ENCODE measurements at places on chromosomes 7 and 10.

DNA sequence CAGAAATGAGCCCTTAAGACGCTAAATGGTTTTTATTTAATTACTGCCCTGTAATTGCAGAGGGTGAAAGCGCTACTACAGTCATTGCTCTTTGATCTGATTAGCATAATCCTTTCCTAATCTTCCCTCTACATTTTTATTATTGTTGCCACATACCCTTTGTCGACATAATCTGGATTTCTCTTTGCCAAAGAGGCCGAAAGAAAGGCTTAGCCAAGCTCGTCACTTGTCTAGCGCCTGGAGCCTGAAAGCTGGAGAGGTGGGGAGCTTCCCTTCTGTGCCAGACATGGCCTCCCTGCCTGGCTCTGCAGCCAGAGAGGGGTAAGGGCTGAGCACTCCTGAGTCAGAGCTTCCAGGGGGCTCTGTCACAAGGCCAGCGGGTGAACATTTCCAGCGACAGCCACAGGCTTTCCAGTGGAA, 145.9 kb downstream of the PRKAG2 start:
- no peak for DNase-seq

DNA sequence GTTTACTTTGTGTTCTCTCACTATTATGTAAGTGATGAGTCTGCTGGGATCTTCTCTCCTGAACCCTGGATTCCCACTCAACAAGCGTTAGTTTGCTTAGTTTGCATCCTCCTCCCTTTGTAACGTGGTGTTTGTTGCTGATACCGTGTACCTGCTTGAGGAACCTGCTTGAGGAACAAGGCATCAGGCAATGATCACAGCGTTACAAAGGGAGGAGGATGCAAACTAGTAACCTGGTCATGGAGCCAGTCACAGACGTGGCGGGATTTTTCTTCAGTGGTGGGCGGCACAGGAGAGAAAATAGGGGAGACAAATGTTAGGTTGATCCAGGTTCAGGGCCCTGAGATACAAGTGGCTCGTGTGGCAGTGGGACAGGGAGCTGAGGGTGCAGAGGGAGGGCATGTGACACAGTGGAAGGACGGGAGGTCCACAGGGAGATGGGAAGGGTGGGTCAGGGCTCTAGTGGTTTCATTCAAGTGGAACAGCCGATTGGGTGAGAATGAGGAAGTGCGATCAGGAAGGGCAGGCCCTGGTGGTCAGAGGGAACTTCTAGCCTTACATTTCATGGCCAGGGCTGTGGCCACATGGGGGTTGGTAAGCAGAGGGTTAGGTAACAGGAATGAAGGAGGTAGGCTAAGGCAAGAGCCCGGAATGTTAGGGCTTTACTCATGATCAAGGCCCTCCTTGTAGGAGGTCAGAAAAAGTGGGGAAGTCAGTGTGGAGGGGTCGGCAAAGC, 38.0 kb downstream of the SNX10 start:
- peak; percentile 55 for DNase-seq

DNA sequence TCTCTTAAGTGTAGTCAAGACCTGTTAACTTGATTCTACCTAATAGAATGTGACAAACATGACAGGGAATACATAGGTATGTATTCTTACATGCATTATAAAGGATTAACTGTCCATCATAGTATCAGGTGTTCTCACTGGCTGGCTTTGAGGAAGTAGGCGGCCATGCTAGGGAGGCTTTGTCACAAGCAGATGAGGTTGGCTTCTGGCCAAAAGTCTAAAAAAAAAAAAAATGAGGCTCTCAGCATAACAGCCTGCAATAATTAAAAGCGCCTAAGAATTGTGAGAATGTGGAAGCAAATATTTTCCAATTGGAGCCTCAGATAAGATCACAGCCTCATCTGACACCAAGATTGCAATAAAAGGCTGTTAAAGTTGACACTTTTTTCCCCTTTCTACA, 1256.8 kb upstream of the SORCS1 start:
- no peak for DNase-seq

DNA sequence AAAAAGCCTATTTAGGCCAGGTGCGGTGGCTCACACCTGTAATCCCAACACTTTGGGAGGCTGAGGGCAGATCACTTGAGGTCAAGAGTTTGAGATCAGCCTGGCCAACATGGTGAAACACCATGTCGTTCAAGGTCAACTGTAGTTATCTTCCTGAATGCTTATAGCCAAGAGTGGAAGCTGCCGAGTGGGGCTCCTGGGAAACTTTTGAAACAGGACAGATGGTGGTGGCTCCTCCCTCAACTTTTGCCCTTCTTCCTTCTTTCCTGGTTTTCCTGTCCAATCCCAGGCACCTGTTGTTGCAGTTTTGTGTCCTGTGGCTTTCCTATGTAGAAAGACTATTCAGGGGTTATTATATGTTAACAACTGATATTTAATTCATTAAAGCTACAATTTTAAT, 8.7 kb upstream of the PPIA start:
- DNase-seq, result no peak

- DNase-seq, result no peak
Measured at GRCh38 chr7:117192108-117192507, 130.8 kb downstream of the WNT2 start.

GRCh38 chr10:44973323-44974081, 5.1 kb downstream of the DEPP1 start:
- DNase-seq, result no peak

DNA sequence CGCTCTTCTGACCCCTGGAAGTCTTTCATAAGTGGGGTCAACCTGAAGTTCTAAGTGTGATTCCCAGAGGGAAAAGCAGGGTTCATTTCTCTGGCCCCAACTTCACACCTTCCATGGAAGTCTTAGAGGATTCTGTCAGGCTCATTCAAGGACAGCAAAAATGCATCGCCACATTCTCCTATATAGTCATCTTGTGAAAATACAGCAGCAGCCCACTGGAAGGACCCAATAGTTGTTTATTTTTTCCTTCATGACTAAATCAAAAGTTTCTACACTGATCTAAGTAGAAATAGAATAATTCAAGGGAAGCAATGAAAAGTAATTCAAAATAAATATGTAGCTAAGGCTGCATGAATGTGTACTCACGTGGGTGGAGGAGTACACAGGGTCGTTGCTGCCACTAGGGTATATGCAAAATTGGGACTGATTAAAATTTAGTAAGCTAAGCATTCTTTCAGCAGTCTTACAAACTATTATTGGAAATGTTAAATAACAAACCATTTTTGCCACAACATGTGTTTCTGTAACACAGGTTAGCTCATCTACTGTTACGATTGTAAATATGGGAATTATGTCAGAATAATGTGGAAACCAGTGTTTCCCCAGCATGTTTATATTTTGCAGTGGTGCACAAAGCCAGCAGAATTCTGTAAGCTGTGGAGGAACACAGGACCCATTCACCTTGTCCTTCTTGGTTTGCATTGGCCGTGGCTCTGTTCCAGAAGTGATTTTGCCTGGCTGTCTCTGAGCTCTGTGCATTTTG, 33.5 kb downstream of the EEPD1 start:
- no peak for DNase-seq

DNA sequence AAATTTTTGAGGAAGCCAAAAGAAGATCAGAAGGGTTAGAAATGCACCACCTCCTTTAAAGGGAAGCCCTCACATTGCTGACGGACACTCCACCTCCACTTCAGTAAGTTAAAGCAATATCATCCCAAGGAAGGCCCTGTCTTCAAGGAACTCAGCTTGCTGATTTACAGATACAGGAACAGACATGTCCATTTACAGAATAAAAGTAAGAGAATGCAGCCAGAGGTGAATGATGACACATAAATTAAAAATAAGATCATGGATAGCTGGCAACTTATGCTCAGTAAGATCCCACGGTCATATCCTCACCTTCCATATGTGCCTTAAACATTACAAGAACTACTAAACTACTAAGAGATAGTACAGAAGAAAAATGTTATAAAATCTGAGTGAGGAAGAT, 20.4 kb downstream of the GRB10 start:
- no peak for DNase-seq

DNA sequence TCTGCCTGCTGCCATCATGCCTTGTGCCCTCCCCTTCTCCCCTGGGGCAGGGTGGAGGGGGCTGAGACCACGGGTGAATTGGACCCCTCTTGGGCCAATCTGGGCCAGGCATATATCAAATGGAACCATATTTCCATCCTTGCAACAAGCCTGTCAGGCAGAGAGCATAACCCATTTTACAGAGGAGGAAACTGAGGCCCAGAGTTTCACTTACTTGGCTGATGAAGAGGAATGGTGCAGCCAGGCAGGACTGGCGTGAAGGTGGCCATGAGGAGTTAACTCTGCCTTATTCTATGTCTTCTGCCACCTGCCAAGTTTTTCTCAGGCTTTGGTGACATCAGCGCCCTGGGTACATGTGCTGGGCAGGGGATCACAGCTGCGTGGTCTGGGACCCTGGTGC, 155.5 kb upstream of the PCBD1 start:
- DNase-seq, result no peak

DNA sequence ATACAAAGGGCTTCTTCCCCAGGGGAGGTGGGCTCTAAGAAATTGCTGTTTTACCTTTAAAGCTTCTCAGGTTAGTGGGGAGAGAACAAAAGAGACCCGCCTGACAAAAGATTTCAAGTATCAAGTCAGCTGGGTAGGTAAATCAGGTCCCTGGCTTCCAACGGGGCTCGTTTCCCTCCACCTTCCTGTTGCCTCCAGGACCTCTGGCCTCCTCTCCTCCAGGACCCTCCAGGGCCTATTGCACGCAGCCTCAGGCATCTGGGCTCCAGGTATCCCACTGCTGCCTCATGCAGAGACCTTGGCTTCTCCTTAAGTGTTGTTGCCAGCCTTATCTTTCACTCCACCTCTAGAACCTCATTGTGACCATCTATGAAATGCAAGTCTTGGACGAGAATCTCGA, 2.9 kb downstream of the BNIP3 start:
- DNase-seq, result no peak

GRCh38 chr10:19119191-19119590, 70.6 kb downstream of the MALRD1 start:
- DNase-seq, result no peak

GRCh38 chr10:120460186-120460585, 3.2 kb downstream of the PLPP4 start:
- no peak for DNase-seq

DNA sequence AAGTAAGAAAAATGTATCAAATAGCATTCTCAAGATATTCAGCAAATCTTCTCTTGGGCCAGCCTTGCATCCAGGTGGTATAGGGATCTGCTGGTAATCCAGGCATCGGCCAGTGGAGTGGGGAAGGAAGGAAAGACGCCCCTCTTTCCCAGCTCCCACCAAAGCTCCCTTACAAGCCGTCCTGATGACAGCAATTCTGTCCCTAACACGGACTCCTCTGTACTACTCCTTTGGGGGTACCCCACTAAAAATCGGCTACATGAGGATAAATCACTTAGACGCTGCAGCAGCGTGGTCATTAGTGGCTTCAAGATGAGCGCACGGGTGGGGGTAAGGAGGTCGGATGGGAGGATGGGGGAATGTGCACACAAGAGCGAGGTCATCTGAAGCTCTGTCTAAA, 24.7 kb upstream of the NUB1 start:
- no peak for DNase-seq

- no peak for DNase-seq
Measured at GRCh38 chr7:3430588-3430987, 129.5 kb downstream of the SDK1 start.

GRCh38 chr7:2405601-2406345, 2.4 kb downstream of the CHST12 start:
- no peak for DNase-seq

GRCh38 chr10:127928021-127928806, 21.3 kb downstream of the PTPRE start:
- no peak for DNase-seq

DNA sequence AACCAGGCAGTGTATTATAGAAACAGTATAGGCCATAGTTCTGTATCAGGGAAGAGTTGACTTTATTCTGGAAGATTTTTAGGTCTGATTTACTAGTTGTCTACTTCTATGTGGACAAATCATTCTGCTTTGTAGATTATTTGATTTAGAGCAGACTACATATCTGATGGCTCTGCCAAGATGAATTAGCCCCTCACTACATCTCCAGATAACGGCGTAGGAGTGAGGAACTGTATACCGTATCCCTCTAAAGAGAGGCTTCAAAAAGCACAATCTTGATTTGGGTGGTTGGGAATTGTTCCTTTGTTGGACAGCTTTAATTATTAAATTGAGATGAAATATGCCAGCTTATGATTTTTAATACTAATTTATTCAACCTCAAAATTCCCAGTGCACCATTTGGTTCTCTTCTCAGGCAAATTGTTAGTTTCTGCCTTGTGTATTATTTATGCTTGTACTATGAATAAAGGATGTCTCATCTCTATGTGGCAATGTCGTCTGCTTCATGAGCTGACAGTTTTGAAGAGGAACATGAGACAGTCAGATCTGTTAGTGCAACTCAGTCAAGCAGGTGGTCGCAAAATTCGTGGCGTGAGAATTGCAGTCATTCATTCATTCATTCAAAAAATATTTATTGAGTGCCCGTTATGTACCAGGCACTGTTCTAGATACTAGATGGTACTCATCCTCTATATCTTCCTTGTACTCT, 422.8 kb downstream of the EXOC4 start:
- no peak for DNase-seq

- no peak for DNase-seq
Measured at GRCh38 chr7:8491106-8491505, 57.7 kb downstream of the NXPH1 start.

DNA sequence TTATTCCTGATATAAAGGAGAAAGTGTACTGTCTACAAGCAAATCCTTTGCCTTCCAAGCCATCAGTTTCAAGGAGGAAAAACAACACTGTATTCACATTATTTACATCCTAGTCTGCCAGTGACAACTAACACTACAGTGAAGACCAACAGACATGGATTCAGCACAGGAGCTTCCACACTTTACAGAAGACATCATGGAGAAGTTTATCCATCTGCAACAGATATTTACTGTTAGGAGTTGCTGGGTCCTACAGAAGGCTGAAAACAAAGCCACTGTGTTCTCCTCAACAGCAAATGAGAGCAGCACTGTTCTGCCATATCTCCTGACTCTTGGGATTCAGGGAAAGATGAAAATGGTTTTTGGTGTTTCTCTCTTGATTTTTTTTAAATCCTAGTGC, 31.9 kb downstream of the NAPEPLD start:
- DNase-seq, result no peak

DNA sequence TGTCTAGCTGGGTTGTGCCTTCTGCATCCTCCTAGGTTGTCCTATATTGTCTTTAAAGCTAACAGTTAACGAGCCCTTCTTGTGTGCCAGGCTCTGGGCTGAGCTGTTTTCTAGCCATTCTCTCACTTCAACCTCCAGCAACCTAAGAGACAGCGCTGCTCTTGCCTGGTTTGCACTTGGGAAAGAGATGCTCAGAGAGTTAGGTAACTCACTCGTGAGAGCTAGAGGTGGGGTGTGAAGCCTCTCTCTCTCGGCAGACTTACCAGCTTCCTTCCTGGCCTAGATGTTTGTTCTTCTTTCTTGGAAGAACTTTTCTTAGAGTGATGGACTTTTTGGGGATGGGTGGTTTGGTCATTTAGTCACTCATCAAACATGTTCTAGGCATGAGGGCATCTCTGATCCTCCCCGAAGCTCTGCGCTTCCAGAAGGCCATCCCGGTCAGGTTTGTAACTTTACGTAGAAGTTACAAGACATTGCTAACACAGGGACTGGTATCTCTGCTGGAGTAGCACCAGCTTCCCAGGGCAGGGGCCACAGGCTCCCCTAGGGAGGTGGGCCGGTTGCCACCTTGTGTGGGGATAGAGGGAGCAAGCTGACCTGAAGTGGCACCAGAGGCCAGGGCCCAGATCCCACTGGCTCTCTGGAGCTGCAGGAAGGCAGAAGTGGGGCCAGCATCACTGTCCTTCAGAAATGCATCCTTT, 14.3 kb downstream of the TSPAN15 start:
- DNase-seq, result no peak

All from right cardiac atrium (tissue), 5 donors.